ENCODE measurements at places on chromosomes 7 and 10.

- no peak for DNase-seq
Measured at GRCh38 chr10:125291836-125292235, 131.5 kb upstream of the CTBP2 start.

DNA sequence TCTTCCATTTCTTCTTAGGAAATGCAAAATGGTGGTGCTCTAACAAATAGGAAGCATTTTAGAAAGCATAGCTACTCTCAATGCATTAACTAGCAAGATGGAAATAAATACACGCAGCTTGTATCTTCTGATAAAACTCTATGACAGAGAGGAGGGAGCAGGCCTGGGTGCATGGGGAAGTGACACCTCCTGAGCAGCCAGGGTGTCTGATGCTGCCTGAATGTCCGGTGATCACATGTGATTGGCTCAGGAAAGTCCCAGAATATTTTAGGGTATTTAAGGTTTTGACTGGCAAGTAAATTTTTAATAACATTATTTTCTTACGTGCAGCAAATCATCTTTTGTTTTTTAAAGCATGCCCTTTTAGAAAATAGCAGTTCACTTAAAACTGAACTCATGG is 261.0 kb upstream of the KLF6 start:
- no peak for DNase-seq

DNA sequence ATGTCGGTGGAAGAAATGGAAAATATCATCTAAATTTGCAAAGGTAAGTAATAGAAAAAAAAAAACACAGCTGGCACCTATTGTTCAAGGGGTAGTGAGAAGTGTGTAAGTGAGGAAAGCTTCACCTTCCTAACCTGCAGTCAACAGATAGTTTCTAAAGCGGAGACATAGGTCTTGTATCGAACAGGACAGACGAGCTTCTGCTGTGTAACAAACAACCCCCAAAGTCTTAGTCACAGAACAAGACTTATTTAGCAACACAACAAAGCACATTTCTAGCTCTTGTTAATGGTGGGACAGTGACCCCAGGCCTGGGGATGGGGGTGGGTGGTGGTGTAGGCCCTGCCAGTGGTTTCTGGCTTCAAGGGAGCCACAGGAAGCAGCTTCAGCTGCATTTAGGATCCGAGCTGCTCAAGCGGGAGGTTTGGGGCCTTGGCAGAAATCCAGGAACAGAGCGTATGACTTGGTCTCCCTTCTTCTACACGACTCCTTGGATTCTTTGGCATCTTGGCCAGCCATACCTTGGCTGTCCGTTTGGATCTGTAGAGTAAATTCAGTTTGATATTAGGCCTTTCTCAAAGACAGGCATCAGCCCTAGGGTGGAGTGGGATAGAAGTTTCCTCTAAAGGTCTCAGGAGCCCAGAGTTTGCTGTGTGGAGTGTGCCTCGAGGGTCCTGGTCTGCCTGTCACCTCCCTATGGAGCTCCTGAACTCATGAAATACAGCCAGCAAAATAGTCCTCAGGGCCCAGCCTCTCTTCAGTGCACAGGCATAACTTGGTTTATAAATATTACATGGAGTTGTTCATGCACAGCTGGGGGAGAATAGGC is 56.9 kb upstream of the SHH start:
- DNase-seq: no peak

DNA sequence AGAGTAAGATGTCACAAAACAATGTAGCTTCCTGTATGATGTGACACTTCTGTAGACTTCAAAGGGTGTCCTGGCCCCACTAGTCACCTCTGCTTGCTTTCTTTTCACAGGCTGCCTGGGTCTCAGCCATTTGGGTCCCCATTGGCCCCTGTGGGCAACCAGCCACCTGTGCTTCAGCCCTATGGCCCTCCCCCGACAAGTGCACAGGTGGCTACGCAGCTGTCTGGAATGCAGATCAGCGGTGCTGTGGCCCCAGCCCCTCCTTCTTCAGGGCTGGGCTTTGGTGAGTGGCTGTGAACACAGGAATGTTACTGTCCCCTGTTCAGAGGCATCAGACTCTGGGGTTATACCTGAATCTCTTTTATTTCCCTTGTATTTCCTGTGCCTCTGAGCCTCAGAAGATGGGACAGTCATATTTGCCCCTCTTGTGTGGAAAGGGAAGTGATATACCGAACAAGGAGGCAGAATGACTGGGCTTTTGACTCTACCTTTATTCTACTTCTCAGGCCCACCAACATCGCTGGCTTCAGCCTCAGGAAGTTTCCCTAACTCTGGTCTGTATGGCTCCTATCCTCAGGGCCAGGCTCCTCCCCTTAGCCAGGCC is 15.4 kb downstream of the SEC24C start:
- DNase-seq: peak; percentile 36

GRCh38 chr7:1029637-1030443 is 14.5 kb upstream of the GPR146 start:
- DNase-seq: no peak

GRCh38 chr10:104345941-104346340 is 7.7 kb upstream of the ITPRIP start:
- no peak for DNase-seq

DNA sequence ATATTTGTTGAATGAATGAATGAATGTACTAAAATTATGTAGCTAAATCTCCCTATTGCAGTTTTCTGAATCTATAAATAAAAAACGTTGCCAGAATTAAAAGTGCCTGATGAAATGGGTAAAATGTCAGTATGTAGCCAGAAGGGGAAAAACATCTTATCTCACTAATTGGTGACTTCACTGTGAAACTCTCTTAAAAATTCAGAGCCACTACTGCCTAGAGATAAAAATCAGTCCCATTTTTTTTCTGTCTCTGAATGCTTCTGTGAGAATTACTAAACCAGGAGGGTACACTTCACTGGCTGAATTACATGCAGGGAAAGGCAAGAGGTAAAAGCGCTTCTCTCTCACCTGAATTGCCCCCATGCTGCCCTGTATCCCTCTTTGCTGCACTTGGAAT is 69.6 kb upstream of the HPS1 start:
- DNase-seq: no peak

Measured in activated CD8-positive, alpha-beta memory T cell treated with anti-CD3 and anti-CD28 coated beads, Interleukin-2, amount 50 U/mL, for 4 hours (primary cell).